ENCODE measurements at places on chromosomes 3 and 15.

DNA sequence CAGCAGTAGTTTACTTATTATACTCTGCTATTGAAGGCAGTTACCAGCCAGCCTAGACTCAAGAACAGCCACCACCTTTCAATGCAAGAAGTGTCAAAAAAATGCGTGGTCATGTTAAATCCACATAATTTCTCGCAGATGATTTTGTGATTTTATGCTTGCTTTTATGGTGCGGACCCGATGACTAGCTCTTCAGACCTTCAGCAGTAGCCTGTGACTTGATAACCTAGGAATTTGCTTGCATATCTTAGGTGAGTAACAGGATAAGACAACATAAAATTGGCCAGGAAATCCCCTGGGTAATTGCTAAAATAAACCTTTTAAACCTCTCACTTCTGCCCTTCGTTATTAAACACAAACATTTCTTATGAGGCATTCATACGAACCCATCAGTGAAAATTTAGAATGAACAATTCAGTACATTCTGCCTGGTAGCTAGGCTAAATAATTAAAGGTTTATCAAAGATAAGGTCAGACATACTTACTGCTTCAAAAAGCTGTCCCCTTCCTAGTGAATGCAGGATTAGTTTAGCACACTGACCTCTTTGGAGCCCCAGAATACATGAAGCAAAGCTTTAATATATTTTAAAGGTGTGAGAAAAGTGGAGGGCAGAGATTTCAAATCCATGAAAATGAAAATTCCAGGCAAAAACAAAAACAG is 798.8 kb downstream of the OTOL1 start:
- no peak for DNase-seq

DNA sequence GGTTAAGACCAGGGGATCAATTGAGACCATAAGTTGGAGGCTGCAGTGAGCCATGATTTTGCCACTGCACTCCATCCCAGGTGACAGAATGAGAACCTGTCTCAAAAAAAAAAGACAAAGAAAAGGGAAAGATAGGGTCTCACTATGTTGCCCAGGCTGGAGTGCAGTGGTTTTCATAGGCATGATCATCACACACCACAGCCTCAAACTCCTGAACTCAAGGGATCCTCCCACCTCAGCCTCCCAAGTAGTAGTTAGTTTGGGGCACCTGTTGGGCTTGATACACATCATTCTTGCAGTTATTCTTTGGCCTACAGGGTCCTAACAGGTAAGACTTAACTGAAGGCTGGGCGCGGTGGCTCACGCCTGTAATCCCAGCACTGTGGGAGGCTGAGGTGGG is 42.1 kb downstream of the UBXN7 start:
- DNase-seq, result no peak

GRCh38 chr3:150255826-150256225 is 152.3 kb upstream of the TSC22D2 start:
- DNase-seq, result no peak

GRCh38 chr3:175410251-175410650 is 551.1 kb downstream of the NAALADL2 start:
- DNase-seq, result no peak

- DNase-seq, result no peak
These were observed 825.0 kb upstream of the GBE1 start for GRCh38 chr3:82586414-82586813.

DNA sequence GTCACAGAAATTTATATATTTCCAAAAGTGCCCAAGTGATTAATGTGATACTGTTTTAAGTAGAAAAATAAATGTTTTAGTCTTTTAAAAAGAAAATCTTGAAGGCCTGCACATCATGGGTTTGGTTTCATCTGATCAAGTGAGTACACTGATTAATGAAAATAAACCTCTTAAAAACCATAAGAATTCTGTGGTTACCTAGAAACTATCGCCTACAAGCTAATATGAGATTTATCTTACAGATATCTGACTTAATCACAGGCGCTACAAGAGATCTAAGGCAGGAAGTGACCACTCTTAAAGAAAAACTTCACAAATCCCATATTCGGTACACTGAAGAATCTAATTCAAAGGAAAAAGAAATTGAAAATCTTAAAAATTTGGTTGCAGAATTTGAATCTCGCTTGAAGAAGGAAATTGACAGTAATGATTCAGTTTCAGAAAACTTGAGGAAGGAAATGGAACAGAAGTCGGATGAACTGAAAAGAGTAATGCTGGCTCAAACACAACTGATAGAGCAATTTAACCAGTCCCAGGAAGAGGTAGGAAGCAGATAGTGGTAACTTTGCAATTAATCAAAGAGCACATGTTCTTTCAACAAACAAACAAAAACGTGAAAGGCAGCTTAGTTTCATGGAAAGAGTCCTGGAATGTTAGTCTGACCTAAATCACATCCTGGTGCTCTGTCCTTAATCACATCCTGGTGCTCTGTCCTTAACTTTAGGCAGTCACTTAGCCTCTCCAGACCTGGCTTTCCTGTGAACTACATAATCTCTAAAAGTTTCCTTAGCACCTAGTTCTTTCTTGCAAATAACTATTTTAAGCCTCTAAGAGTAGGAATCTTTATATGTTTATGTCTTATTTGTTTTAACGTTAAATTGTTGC is 131.8 kb downstream of the CCNL1 start:
- no peak for DNase-seq

- no peak for DNase-seq
These were observed 159.6 kb downstream of the MEIS2 start for GRCh38 chr15:36940636-36941260.

GRCh38 chr3:195066441-195066841 is 204.5 kb downstream of the XXYLT1 start:
- DNase-seq, result no peak

GRCh38 chr3:30449290-30449632 is 157.1 kb upstream of the TGFBR2 start:
- no peak for DNase-seq

DNA sequence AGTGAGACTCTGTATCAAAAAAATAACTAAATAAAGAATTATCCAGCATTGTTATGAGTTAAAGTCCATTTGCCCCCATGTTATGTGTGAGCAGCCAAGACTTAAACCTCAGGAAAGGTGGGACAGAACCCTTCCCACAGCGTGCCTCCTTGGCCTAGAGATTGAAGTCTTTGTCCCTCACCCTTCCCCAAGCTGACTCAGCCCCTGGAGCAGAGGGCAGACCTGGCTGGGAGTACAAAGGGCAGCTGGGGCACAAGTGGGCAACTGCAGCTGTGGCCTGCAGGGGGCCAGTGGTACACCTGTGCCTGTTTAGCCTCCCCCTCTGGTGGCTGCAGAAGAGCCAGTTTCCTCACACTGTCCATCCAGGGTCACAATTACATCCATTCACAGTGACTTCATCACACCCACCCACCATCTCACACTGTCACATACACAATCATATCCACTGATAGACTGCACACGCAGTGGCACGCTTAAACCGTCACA is 940 bp upstream of the ACY1 start:
- DNase-seq, result no peak

DNA sequence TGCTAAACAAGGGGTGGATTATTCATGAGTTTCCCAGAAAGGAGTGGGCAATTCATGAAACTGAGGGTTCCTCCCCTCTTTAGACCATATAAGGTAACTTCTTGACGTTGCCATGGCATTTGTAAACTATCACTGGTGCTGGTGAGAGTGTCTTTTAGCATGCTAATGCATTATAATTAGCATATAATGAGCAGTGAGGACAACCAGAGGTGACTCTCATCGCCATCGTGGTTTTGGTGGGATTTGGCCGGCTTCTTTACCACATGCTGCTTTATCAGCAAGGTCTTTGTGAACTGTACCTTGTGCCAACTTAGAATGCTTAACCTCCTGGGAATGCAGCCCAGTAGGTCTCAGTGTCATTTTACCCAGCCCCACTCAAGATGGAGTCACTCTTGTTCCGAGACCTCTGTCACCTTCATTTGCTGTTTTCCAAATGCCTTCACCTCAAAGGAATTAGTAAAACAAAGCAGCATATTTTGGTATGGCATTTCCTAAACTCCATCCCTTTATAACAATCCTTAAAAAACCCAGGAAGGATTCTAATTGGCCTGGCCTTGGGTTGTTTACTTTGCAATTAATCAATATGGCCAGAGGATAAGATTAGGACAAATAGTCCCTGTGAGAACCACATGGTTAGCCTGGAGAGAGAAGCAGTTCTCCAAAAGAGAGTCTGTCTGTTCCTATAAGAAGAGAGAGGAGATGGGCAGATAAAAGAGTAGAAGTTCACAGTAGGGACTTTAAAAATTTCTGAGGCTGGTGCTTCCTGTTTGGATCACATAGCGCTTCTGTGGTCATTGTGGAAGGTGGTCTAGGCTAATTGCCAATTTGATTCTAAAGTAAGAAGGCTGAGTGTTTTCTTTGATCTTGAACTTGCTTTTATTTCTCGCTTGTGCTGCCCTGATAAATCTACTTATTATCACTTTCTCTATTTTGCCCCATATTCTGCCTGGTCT is 155.2 kb upstream of the EOMES start:
- DNase-seq, result peak; percentile 46

All from Jurkat, Clone E6-1 (cell line).